Coronary artery (tissue), 2 donors: ENCODE measurements at places on chromosomes 6 and 20.

GRCh38 chr6:139479433-139480222 lies 105.2 kb upstream of the CITED2 start:
- no peak for DNase-seq

GRCh38 chr6:83292900-83293843 lies 100.0 kb downstream of the RWDD2A start:
- no peak for DNase-seq

GRCh38 chr20:22529150-22530019 lies 55.0 kb downstream of the FOXA2 start:
- DNase-seq, result no peak

DNA sequence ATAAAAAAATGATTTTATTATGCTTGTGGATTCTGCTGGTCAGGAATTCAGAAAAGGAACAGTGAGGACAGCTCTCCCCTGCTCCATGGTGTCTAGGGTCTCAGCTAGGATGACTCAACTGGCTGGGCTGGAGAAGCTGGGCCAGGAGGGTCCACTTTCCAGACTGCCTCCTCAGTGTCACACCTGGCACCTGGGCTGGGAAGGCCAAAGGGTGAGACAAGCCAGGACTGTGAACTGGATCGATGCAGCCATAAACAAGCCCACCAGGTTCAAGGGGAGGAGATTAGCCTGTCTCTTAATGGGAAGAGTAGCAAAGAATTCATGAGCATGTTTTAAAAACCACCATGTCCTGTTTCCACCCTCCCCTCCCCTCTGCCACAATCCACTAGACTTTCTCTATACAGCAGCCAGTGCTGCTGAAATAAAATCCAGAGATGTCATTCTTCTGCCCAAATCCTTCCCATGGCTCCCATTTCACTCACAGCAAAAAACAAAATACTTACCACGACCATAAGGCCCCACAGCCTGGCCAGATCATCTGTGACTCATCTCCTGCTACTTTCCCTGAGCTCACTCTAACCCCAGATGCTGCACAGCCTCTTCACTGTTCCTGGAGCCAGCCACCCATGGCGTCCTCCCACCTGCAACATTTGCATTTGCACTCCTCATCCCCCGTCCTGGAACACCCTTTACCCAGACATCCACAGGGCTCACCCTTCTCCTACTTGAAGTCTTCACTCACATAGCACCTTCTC lies 13.8 kb downstream of the SPTLC3 start:
- no peak for DNase-seq
